Esophagus squamous epithelium (tissue), 5 donors: ENCODE measurements at places on chromosomes 5 and 9.

DNA sequence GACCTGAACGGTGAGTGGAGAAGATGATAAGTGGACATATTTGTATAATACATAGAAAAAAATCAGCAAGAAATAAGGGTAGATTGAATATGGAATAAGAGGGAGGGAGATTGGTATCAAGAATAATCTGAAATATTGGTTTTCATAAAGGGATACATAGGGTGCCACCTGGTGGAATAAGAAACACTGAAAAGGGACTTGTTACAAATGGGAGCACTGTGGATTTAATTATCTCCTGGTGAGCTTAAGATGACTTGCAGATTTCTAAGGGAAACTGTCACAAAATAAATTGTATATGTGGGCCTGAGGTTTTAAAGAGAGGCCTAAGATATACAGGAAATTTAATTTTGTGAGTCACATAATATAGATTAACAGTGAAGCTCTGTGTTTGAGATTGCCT, 1403.5 kb upstream of the CDH18 start:
- DNase-seq: no peak

DNA sequence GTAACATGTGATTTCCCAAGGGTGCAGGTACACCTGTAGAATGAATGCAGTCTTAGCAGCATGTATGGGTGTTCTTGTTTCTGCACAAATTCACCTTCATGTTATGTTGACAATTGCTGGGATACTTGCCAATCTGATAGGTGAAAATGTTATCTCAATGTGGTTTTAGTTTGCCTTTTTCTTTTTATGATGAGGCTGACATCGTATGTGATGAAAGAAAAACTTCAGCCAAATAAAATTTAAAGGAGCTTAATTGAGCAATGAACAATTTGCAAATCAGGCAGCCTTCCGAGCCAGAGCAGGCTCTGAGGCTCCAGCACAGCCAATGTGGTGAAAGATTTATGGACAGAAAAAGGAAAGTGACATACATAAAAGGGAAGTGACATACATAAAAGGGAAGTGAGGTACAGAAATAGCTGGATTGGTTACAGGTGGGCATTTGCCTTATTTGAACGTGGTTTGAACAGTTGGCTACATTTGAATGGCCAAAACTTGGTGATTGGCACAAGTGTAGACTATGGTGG, 10.5 kb downstream of the TAL2 start:
- DNase-seq: no peak

DNA sequence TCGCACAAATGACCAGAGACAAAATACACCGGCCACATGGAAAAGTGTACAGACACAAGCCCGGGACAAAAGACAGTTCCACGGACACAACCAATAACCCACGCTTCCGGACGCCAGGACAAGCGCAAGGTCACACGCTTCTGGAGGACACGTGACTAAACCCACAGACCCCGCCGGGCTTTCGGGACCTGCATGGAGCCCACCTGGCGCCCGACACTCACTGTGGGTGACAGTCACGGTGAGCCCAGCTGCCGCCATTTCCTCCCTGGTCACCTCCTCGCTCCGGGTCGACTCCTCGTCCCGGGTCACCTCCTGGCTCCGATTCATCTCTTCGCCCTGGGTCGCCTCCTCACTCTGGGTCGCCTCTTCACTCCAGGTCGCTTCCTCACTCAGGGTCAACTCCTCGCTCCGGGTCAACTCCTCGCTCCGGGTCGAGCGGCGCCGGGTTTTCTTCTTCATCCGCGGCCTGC, 470 bp downstream of the BAG1 start:
- peak; percentile 49 for DNase-seq

DNA sequence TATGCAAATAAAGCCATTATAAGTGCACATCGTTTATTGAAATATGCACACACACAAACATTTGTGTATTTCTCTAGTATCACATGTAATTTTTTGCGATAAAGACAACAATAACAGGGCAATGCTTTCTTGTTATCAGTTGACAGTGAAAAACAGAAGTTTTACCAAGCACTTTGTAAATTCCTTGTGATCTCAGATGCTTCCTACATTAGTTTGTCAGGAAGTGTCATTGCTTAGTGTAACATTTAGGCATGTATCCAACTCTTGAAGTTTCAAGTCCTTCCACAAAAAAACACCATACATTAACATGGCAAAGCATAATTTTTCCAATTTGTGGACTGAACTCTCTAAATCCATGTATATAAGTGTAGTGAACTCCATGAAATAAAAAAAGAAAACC, 46.4 kb downstream of the MOCS2 start:
- DNase-seq: no peak

DNA sequence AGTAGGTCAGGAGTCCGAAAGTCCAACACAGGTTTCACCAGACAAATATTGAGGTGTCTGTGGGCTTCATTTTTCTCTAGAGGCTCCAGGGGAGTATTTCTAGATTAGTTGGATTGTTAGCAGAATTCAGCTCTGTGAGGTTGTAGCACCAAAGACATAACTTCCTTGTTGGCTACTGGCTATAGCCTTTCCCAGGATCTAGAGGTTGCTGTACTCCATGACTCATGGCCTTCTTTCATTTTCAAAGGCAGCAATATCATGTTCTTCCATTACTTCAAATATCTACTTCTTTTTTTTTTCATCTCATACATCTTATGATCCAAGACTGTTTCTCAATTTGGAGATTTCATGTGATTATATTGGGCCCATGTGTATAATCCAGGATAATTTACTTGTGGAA, 404.0 kb upstream of the FAM174A start:
- no peak for DNase-seq

- DNase-seq: no peak
Observed at GRCh38 chr5:83925321-83925954, 204.8 kb upstream of the HAPLN1 start.

DNA sequence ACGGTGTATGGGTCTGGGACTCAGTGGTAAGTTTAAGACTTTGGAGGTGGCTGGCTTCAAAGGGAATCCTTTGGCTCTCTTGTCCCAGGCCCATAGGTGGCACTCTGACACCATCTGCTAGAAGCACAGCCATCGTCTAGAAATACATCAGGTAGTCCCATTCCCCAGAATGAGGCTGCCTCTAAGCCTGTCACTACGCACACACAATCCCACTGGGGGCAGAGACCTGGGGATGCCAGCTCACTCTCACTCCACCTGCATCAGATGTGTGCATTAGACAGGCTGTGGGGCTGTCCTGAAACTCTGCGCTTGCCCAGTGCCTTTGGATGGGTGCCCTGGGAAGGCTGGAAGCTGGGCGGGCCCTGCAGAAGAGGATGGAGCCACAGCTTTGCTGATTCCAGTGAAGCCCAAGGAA, 127.5 kb upstream of the PANK3 start:
- no peak for DNase-seq

DNA sequence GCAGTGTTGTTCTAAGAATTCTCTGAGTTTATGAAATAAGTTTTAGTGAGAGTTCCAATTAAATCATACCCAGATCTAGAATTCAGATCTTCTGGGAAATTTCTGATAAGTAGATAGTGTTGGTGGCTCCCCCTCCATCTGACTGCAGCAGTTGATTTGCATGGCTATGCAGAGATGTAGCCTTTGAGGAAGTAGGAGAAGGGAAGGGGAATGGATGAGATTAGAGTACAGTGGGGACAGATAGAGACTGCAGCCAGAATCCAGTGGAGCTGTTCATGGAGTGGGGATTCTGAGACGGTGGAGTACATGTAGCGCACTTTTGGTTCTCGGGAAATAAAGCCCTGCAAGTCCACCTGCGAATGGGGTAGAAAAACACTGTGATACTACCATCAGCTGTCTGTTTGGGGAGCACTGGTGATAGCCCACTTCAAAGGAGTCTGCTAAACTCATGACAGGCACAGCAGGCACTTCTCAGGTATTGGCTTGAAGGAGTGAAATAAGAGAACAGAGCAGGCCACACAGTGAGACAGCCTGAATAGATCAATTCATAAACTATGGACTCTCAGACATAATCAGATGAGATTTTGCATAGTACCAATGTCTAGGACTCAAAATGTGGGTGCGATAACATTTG, 96.8 kb downstream of the ALDH1A1 start:
- no peak for DNase-seq

DNA sequence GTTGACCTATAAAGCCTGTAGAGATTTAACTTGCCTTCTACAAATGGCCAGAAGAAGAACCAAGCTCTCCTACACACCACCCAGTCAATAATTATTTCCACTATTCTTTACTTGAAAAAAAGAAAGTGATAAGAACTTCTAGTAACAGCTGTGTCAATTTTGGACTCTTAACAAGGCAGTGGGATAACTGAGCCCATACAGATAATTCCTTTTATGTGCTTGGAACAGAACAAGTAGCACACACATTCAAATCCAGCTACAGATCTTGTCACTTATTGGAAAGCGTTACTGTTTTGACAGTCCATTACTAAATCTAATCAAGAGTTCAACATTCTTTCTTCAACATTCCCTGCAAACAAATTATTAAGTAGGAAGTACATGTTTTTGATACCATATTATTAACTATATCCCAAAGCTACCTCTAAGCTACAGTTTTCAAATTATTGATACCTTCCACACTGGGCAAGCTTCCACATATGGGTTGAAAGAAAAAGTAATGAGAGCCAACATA, 6.3 kb downstream of the PTGER4 start:
- no peak for DNase-seq

GRCh38 chr5:36659411-36659810, 53.0 kb downstream of the SLC1A3 start:
- DNase-seq: no peak

DNA sequence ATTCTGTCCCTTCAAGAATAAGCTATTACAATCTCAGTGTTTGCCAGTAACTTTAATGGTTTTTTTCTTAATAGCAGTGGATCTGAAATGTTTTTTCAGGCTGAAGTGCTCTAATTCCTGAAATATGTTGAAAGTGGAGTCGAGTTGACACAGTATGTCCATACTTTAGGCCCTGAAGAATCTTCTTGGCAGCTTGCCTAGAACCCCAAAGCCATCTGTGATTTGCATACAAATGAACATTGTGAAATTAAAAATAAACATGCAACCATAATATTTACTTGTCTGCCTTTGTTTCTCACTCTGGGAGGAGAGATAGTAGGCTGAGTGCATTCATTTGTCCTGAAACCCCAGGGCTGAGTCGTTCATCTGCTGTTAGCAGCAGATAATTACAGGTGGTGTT, 152.7 kb downstream of the ADCY2 start:
- DNase-seq: no peak

DNA sequence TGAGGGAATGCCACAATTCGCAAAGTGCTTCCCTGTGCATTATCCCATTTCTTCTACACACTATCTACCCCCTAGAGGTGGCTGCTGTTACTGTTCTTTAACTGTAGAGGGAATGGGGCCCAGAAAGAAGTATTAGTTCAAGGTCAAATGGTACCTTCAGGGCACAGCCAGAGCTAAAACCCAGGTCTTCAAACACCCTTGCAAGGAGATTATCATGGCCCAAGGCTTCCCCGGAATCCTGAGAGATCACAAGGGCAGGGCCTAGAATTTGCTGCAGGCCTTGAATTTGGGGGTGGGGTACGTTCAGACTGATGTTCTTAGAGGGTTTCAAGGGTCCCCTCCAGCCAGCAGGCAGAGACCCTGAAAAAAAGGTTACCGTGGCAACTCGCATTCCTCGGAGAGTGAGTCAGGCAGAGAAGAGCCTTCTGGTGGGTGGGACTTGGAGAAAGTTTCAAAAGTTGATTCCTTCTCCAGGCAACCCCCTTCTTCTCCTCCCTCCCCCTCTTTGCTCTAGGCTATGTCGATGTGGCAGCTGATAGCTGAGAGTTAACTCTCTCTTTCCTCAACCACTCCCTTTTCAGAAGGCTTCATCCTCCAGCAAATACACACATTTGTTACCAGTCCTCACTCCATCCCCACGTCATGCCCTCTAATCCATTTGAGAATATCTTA, 1.9 kb downstream of the SPARC start:
- DNase-seq: no peak

DNA sequence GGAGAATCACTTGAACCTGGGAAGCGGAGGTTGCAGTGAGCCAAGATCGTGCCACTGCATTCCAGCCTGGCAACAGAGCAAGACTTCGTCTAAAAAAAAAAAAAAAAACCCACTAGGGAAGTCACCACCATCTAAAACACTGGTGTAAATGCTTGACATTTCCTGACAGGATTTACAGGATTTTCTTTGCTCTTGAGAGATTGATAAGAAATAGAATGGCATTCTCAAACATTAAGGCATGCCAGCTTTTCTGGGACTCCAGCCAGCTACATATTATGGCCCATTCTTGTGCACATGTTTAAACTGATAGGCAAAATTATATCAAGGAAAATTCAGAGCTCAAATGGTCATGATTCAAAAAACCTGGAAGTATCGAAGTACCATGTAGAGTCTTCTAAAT, 28.7 kb downstream of the GTF3C4 start:
- DNase-seq: no peak

GRCh38 chr5:31530541-31531265, 1.2 kb downstream of the DROSHA start:
- DNase-seq: no peak

GRCh38 chr9:9556865-9557803, 1055.7 kb downstream of the PTPRD start:
- no peak for DNase-seq

GRCh38 chr9:69476016-69476415, 151.0 kb downstream of the ENTREP1 start:
- DNase-seq: no peak

GRCh38 chr9:97292200-97292599, 15.3 kb upstream of the CCDC180 start:
- DNase-seq: no peak

- no peak for DNase-seq
Observed at GRCh38 chr9:99116003-99116411, 11.1 kb downstream of the TGFBR1 start.

GRCh38 chr5:127820910-127821553, 117.8 kb downstream of the CCDC192 start:
- no peak for DNase-seq

GRCh38 chr5:171586436-171586835, 167.0 kb downstream of the FGF18 start:
- no peak for DNase-seq

DNA sequence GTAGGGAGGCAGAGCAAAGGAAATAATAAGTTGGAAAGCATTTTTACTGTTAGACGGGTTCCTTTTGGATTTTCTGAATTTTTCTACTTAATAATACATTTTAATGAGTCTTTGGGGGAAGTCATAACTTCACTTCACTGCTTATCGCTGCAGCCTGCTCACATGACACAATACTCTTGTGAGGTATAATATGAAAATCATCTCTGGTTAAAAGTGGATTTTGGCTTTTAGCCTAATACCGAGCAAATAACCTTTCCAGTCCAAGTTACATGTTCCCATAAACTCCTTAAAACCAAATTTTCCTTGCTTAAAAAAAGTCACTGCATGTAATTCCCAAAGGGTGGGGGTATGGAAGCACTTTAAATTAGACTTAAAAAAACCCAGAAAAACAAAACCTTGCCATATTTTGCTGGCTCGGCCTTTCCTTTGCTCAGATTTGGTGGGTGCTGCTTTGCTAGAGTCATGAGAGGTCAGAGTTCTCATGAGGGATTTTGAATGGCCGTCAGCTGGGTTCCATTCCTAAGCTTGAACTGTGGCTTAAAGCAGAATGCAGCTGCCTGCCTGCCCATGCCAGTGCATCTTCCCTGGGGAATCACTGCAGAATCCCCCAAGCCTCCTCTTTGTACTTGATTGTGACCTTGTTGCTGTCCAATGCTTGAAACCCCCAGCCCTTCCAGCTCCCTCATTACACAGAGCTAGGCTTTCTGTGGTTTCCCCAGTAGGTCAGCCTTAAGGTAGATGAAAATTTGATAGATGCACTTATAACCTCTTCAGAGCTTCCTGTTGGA, 331.8 kb downstream of the KDM4C start:
- no peak for DNase-seq

GRCh38 chr9:89360465-89360864, 42.2 kb downstream of the SECISBP2 start:
- no peak for DNase-seq

- DNase-seq: no peak
Observed at GRCh38 chr9:129988607-129989361, 54.2 kb downstream of the FNBP1 start.

GRCh38 chr9:7456377-7456776, 343.2 kb downstream of the DMAC1 start:
- DNase-seq: no peak
